Activated T-helper 2 cell treated with anti-CD3 and anti-CD28 coated beads, Interferon-gamma antibody, Interleukin-2, Interleukin-4, amounts not matched to agents 10 μg/mL and 5 μg/mL and 100 μg/mL, durations not matched to agents 14 hours and 24 hours and 36 hours (primary cell): ENCODE measurements at places on chromosomes 1 and 21.

GRCh38 chr1:44031252-44032169, at the start of gene SLC6A9:
SLC6A9 (minus strand) TSS chr1:44031462; CDS start chr1:44024277, 7,185 bp downstream.
- DNase-seq, result peak; percentile 26

DNA sequence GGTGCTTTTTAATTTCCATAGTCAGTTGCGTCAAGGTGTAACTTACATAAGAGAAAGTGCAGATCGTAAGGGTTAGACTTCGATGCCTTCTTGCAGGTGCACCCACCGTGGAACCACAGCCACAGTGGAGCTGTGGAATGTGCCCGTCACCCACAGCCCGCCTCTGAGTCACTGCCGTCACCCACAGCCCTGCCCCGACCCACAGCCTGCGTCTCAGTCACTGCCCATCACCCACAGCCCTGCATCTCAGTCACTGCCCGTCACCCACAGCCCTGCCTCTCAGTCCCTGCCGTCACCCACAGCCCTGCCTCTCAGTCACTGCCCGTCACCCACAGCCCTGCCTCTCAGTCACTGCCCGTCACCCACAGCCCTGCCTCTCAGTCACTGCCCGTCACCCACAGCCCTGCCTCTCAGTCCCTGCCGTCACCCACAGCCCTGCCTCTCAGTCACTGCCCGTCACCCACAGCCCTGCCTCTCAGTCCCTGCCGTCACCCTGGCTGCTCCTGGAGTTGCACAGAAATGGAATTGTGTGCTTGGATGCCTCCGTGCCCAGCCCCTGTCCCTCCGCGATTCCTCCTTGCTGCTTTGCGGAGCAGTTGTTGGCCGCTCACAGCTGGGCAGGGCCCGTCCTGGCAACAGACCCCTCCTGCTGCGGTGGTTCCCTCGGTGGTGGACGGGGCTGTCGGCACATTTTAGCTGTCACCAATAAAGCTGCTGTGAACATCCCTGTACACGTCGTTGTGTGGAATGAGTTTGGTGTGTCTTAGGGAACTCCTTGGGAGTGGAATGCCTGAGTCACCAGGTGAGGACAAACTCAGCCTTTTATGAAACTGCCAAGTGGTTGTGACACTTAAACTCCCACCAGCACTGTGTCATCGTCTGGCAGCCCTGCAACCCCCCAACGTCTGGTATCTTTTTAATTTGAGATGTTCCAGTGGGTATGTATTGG, 44.9 kb upstream of the COL6A2 start:
- no peak for DNase-seq

- no peak for DNase-seq
Measured at GRCh38 chr1:202058001-202058908, 47.9 kb downstream of the ELF3 start.

GRCh38 chr1:163076446-163076845, 7.3 kb downstream of the RGS4 start:
- DNase-seq, result no peak

- no peak for DNase-seq
Measured at GRCh38 chr1:88922214-88922613, 30.8 kb upstream of the GTF2B start.
